ENCODE measurements at places on chromosomes 7 and 10.

DNA sequence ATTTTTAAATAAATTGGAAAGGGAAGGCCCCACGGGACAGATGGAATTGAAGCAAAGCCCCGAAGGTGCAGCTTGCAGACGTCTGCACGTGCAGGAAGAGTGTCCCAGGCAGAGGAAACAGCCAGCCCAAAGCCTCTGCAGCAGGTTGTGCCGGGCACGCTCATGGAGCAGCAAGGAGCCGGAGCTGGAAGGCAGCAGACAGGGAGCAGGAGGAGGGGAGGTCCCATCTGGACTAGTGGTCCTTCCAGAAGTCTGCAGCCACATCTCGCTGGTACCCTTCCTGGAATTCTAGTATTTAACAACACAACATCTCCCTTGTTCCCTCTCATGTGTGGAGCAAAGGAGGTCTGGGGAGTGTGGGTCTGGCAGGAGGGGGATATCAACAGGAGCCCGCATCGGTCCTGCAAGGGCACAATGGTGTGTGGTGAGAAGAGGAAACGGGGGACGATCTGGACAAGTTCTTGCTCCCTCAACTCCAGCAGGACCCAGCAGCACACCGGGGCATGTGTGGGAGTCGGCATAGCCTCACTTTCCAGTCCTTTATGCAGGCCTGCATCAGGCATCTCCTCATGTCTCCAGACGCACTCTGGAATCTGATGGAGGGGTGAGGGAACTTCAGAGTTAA is 169.3 kb downstream of the GRID1 start:
- DNase-seq = no peak
- no peaks in the 10 kb centered on the region for H3K4me1 ChIP-seq
- no peaks in the 10 kb centered on the region for H3K36me3 ChIP-seq
- H3K27ac ChIP-seq = no peak overlapping the region
- no peak overlapping the region for H3K4me3 ChIP-seq

- no peaks in the 10 kb centered on the region for H3K4me1 ChIP-seq
- H3K36me3 ChIP-seq = peaks cover 26% of the 10 kb centered on the region
- no peaks in the 10 kb centered on the region for H3K27me3 ChIP-seq
- no peak overlapping the region for H3K4me3 ChIP-seq
These were observed 133.3 kb downstream of the VPS41 start for GRCh38 chr7:38775506-38776175.

- DNase-seq = no peak
- H3K27ac ChIP-seq = no peak overlapping the region
- peaks cover 4% of the 10 kb centered on the region for H3K4me1 ChIP-seq
- H3K36me3 ChIP-seq = no peaks in the 10 kb centered on the region
- H3K27me3 ChIP-seq = no peaks in the 10 kb centered on the region
These were observed 37.2 kb upstream of the BMPER start for GRCh38 chr7:33868166-33868565.

DNA sequence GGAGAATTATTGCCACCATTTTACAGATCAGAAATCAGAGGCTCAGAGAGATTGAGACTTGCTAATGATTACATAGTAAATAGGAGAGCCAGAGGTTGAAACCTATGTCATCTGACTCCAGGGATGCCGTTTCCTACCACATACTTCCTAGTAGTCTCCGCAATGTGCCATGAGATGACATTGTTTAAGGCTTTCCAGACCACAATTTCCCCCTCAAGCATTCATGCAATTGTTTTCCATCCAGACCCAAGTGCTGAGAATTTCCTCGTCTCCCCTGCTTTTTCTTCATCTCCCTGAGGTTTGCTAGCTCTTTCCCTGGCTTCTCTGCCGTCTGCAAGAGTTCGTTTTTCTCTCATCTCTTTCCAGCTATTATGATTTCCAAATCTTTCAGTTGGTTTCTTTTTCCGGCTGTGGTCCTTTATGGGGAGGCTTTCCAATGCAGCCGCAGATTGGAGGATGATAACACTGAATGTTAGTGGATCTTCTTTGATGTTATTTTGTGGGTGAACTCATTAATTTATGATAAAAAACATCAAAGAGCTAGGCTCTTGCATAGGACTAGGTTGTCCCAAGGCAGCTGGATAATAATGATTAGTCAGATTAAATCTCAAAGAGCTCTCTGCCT is 6.9 kb upstream of the GOLGA7B start:
- no peak overlapping the region for H3K4me3 ChIP-seq
- no peak for DNase-seq
- H3K27ac ChIP-seq = no peak overlapping the region
- H3K4me1 ChIP-seq = no peaks in the 10 kb centered on the region

GRCh38 chr7:86926732-86927131 is 132.7 kb downstream of the ELAPOR2 start:
- H3K27ac ChIP-seq = no peak overlapping the region
- no peak overlapping the region for H3K4me3 ChIP-seq
- no peaks in the 10 kb centered on the region for H3K27me3 ChIP-seq

- no peaks in the 10 kb centered on the region for H3K27me3 ChIP-seq
- H3K4me3 ChIP-seq = no peak overlapping the region
- no peak overlapping the region for H3K27ac ChIP-seq
These were observed 37.8 kb upstream of the HIBADH start for GRCh38 chr7:27700501-27700900.

DNA sequence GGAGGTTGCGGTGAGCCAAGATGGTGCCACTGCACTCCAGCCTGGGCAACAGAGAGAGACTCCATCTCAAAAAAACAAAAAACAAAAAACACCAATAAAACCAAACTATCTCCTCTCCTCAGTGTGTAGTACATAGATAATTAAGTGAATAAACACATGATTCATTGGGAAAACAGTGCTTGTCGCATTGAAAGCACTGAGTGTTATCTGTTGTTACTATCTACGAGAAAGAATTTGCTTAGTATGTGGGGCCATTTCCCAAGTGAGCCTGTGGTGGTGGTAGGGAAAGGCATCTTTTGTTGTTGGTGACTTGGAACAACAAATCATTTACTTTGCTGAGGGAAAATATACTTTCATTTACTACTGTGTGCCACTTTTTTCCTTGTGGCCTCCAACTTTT is 42.6 kb downstream of the RSBN1L start:
- no peak overlapping the region for H3K4me3 ChIP-seq
- no peak overlapping the region for H3K27ac ChIP-seq
- DNase-seq = no peak
- peaks cover 31% of the 10 kb centered on the region for H3K36me3 ChIP-seq
- H3K4me1 ChIP-seq = no peaks in the 10 kb centered on the region

DNA sequence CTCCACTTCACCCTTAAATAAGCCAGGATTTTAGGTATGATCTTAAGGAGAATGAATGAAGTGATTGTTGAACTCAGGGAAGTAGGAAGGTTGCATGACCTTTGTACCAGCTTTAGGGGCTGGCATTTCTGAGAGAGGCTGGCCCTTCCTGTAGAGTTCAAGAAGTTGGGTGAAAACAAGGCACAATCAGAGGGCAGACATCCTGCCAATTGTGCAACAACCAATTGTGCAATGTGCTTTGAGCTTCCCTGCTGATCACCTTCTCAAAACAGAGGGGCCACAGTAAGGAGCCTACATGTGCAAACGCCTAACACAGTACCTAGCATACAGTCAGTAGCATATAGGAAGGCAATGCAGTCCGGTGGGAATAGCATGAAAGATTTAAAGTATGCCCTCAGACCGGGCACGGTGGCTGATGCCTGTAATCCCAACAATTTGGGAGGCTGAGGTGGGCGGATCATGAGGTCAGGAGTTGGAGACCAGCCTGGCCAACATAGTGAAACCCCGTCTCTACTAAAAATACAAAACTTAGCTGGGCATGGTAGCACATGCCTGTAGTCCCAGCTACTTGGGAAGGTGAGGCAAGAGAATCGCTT is 5.4 kb downstream of the CPVL start:
- DNase-seq = no peak
- H3K27me3 ChIP-seq = no peaks in the 10 kb centered on the region
- H3K36me3 ChIP-seq = 0 out of 2 replicates have a peak, but pooled peaks cover 4% of the 10 kb centered on the region
- no peak overlapping the region for H3K27ac ChIP-seq
- H3K4me3 ChIP-seq = no peak overlapping the region

DNA sequence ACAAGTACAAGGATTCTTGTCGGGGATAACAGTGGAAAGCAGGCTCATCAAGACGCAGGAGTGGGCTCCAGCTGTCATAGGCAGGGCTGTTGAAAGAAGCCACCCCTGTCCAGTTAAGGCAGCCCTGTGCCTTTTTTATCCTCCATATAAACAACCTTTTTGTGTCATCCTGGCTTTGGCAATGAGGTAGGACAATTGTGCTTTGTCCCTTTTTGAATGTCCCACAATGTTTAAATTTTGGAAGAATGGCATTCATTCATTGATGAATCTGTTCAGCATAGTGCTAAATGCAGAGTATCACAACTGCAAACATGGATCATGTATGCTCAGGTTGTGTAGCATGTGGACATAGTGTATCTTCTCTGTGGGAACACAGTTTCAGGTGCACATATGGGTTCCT is 66.7 kb downstream of the UBE3C start:
- H3K4me3 ChIP-seq = no peak overlapping the region
- H3K27ac ChIP-seq = no peak overlapping the region
- peaks cover 56% of the 10 kb centered on the region for H3K36me3 ChIP-seq

GRCh38 chr10:32956365-32957197 is 1.4 kb downstream of the ITGB1 start:
- peaks cover 8% of the 10 kb centered on the region for H3K4me1 ChIP-seq
- peaks cover 1% of the 10 kb centered on the region for H3K36me3 ChIP-seq
- peak overlapping the region; percentile 83 for H3K4me3 ChIP-seq
- no peak overlapping the region for H3K27ac ChIP-seq
- no peak for DNase-seq

DNA sequence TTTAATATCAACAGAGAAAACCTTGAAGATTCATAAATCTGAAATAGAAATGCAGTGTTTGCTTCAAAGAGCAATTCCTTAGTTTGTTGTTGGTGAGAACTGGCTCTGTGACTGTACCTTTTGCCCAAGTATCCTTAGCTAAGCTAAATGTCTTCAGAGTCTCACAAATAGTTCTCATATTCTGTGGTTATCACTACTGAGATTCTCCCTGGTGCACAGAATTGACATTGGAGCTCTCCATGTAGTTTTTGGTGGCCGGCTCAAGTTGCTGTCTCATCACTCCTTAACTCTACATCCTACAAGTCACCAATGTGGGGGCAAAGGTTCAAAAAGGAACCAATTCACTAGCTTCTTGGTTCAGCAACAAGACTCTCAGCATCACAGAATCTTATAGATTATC is 780.3 kb downstream of the LRMDA start:
- DNase-seq = no peak
- no peak overlapping the region for H3K4me3 ChIP-seq
- H3K27ac ChIP-seq = no peak overlapping the region
- no peaks in the 10 kb centered on the region for H3K36me3 ChIP-seq

DNA sequence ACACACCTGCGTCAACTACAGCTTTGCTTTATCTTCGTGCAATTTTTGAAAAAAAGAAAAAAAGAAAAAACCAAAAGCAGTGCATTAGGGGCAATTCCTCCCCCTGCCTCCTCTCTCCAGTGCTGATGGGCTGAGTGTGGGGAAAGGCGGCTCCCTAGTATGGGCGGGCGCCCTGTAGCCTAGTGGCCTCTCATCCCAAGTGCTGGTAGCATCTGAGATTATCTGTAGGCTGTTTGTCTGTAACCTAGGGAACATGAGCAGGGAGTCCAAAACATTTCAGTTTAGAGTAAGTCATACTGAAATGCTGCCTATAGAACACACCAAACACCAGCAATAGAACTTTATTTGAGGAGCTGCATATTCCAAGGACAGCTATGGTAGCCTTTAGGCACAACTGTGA is 24.6 kb upstream of the BAMBI start:
- H3K4me3 ChIP-seq = no peak overlapping the region
- no peaks in the 10 kb centered on the region for H3K4me1 ChIP-seq
- H3K27ac ChIP-seq = no peak overlapping the region
- no peaks in the 10 kb centered on the region for H3K36me3 ChIP-seq
- H3K27me3 ChIP-seq = no peaks in the 10 kb centered on the region

DNA sequence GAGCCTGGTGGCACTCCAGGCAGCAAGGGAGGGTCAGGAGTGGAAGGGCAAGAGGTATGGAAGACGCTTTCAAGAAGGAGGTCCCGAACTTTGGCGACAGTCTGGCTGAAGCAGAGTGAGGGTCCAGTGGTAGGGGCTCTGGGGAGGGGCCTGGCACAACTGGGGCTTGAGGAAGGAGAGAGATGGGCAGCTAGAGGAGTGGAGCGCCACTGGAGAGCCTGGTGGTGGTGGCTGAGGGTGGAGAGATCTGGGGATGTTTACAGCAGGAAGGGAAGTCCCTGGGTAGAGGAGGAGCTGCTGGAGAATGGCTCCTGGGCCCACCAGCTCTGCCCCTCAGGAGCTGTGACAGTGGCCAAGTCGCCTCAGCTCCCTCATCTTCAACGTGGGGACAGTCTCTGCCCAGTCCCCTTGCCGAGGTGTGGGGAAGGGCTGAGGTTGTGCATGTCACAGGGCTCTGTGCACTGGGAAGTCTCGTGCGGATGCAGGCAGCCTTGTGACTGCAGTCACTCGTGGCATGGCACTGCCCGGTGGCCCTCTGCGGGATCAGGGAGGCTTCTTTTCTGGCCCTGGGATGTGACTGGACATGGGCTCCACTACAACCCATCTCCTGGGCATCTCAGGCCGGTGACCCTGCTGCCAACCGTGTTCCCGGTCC is 18.5 kb downstream of the UBTD1 start:
- DNase-seq = no peak
- no peaks in the 10 kb centered on the region for H3K27me3 ChIP-seq
- H3K27ac ChIP-seq = no peak overlapping the region
- no peaks in the 10 kb centered on the region for H3K36me3 ChIP-seq
- H3K4me1 ChIP-seq = peaks cover 8% of the 10 kb centered on the region

DNA sequence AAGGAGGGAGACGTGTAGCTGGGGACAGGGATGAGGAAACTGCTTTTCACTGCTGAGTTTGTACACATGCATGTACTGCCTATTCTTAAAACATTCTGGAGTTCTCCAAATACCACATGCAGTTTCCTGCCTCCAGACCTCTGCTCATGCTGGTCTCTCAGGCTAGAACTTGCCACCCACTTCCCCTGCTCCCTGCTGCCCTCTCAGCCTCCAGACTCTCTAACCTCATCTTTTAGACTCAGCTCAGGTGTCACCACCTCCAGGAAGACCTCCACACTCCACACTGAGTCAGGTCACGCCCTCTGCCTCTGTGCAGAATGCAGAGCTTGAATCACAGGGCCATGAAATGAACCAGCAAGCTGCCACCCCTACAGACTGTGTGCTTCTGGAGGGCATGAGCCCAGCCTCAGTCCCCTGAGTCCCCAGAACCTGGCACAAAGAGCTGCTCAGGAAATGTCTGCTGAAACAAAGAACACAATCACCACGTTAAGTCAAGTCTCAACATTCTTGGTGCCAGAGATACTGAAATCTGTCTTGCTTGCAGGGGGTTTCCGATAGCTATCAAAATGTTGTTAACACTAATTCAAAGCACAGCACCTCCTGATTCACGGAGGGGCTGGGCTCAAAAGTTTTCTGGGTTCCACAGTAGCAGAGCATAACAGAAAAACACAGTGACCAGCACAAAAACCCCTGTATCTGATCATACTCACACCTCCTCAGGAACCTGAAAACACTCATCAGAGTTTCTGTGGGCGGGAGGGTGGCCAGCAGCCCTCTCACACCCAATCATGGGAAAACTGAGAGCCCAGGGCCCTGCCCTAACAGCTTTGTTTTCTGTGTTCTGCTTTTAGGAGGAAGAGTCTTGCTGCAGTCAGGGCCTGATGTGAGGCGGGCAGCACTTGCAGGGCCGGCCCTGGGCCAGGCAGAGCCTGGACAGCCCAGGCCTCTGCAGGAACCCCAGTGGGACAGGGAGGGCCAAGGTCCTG is 21.1 kb downstream of the FAM53B start:
- H3K27me3 ChIP-seq = no peaks in the 10 kb centered on the region
- H3K36me3 ChIP-seq = no peaks in the 10 kb centered on the region
- H3K4me1 ChIP-seq = 0 out of 2 replicates have a peak, but pooled peaks cover 3% of the 10 kb centered on the region
- no peak overlapping the region for H3K4me3 ChIP-seq

Measured in H9 (cell line).